ENCODE measurements at places on chromosomes 16 and 17.

GRCh38 chr17:55312852-55313251, 48.1 kb downstream of the HLF start:
- DNase-seq = no peak

- no peak for DNase-seq
Measured at GRCh38 chr16:74742051-74742481, 32.6 kb downstream of the FA2H start.

- DNase-seq = no peak
Measured at GRCh38 chr16:56879276-56879675, 14.3 kb downstream of the SLC12A3 start.

GRCh38 chr17:9488556-9488955, 87.1 kb downstream of the STX8 start:
- DNase-seq = no peak

DNA sequence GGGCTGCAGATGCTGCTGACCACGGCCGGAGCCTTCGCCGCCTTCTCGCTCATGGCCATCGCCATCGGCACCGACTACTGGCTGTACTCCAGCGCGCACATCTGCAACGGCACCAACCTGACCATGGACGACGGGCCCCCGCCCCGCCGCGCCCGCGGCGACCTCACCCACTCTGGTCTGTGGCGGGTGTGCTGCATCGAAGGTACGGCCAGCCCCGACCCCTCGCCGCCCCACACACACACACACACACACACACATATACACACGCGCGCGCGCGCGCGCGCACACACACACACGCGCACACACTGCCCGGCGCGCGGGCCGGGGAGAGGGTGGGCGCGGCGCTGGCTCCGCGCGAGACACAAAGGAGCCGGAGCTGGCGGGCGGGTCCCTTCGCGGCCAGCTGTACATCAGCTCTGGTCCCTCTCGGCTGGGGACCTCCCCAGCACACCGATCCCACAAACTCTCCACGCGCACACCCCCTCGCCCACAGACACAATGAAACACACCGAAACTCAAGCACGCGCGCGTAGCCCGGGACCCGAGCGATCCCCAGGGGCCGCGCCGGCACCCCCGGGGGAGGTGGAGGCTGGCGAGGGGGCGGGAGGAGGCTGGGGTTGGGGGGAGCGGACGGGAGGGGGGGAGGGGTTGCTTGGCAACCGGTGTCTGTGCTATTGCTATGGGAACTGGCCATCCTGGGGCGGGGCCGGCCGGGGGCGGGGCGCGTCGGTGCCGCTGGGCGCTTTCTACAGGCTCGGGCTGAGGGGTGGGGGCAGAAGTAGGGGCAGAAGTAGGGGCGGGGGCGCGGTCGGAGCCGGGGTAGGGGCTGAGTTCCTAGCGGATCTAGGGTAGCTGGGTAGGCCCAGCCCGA, 658 bp downstream of the CACNG4 start:
- no peak for DNase-seq

- DNase-seq = no peak
Measured at GRCh38 chr16:21652453-21652852, at the start of gene IGSF6. Gene IGSF6, minus strand, starts transcription at chr16:21652608. Its CDS starts 10 bp downstream, at chr16:21652598.

DNA sequence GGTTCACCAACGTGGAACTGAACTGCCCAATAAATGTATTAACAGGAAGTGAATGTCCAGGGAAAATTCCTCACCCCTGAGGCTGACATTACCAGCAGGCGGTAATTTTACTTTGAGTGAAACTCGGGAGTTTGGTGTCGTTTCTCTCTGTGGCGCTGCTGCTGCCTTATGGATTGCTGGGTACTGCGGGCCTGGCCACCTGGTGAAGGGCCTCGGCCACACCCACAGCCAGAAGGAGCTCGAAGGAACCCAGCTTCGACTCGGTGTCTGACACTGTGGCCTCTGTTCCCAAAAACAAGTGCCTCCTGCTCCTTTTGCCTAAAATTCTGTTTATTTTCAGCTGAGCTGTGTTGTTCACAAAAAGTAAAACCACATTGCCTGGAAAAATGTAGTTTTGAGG, 115.0 kb downstream of the BANP start:
- no peak for DNase-seq

DNA sequence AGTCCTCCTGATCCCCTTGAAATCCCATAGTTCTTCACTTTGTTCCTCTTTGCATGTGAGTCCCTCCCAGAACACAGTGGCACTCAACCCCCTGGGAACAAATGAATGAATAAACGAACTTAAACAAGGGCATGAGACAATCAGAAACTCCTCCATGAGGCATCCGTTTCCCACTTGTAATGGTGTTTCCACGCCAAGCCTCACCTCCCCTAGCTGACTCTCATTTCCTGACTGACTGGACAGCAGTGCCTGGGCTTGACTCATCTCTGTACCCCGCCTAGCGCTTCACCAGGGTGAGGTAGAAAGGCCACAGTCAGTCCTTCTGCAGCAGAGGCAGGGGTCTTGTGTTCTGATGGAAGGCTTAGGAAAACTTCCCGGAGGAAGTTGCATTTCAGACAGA, 14.2 kb downstream of the KIF1C start:
- DNase-seq = no peak

DNA sequence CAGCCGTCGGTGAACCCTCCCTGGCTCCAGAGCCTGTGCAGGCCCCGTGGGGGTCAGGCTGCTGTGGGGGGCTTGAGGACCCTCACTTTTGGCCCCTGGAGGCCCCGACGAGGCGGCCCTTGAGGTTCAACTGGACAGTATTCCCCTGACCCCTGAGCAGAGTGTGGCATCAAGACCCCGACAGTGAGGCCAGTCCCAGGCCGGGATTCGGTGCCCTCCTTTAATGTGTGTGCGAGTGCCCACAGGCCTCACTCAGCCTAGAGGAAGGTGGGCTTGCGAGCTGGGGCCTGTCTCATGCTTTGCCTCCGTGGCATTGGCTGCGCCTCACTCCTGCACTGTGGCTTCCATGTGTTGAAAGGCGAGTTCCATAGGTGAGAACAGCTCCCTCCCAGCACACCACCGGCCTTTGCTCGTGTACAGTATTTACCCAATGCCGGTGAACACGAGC, 94.5 kb downstream of the METRNL start:
- DNase-seq = no peak

DNA sequence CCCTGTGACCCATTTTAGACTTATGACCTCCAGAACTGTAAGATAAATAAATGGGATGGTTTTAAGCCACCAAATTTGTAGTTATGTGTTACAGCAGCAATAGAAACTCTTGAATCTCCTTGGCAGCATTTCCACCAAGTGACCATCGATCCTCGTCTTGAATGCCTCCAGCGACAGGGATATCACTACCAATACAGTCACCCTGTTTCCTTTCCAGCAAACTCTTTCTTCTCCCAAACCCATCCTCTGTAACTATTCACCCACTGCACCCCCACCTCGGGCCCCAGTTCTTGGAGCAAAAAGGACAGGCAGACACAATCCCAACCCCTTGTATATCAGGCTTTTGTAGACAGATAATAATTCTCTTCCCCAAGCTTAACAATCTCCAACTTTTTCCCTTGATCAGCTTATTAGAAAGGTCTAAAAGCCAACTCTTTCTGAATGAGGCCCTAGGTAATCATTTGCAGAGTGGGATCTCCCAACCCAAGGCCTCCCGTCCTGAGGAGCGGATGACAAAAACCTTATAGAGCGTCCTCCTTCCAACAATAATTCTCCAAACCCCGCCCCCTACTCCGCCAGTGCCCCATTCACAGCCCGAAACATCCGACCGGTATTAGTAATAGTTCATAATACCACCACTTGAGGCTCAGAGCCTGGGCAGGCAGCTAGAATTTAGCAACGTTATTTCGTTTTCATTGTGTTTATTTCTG, 14.7 kb upstream of the PLLP start:
- DNase-seq = no peak

- no peak for DNase-seq
Measured at GRCh38 chr16:48361012-48361411, 24.2 kb downstream of the SIAH1 start.

DNA sequence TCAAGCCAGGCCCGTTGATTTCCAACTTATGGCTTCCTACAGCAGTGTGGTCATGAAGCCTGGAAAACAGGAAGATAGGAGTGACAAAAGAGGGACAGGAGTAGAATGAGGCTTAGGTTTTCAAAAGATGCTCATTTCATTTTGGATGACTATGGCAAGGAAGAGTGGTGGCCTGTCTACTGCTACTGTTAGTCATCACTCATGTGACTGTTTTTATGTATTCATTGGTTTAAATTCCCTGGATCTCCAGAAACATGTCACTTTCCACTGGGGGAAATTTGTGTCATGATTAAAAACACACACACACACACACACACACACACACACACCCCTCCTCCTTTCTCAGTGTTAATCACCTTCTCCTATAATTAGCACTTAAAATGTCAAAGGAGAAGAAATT, 1.1 kb upstream of the CYLD start:
- DNase-seq = no peak

GRCh38 chr17:57868007-57868909, 18.4 kb upstream of the MRPS23 start:
- no peak for DNase-seq

- DNase-seq = no peak
Measured at GRCh38 chr16:85094812-85095211, 17.5 kb downstream of the CIBAR2 start.
